ENCODE measurements at places on chromosomes 16 and 17.

GRCh38 chr17:43673516-43674323 lies 12.0 kb upstream of the MEOX1 start:
- peak; percentile 66 for DNase-seq

DNA sequence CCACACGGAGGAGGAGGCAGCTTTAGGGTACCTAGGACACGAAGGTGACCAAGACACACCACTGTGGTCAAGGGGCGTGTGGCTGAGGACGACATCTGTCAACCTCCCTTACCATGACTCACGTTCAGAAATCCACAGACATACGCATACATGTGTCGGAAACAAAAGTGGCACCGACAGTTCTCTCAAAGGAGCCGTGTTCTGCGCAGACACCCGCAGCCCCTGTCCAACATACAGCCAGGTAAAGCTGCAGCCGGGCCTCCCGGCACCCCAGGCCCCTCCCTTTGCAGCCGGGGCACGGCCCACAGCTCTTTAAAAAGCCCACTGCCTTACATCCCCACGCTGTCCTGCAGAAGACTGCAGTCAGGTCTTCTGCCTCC lies 40.5 kb upstream of the KLHDC4 start:
- peak; percentile 52 for DNase-seq

GRCh38 chr17:1490643-1491442 lies 1.6 kb downstream of the MYO1C start:
- DNase-seq, result peak; percentile 66

DNA sequence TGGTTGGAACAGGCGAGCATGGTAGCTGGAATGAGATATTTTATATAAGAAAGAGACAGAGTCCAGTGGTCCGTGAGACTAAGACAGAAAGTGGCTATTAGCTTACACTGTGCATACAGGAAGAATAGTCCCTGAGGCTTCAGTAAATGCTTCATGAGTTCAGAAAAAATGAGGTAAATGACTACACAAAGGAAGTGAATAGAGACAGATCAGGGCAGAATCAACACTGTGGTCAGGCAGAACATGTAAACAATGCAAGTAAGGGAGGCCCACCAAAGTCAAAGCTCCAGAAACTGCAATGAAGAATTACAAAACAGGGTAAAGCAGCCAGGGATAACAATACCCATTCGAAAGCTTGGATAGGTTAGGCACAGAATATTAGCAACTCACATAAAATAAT lies 4.8 kb downstream of the ABCA10 start:
- DNase-seq, result no peak

GRCh38 chr16:19287241-19287640 lies 1.7 kb downstream of the CLEC19A start:
- DNase-seq, result no peak

GRCh38 chr17:78883089-78883532 lies 19.9 kb downstream of the CEP295NL start:
- DNase-seq, result no peak

DNA sequence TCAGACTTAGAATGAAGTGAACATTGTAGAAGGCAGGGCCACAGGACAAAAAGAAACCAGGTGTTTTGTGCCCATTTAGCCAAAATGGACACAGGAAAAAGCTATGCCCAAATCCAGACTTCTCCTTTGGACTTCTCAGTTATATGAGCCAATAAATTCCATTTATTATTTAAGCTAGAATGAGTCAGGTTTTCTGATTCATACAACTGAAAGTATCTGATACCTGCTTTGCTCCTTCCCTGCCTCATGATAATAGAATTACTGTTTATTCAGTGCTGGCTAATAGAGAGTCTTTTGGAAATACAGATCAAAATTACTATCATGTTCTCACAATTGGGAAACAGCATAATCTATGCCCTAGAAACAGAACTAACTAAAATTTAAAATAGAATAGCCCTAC lies 8.7 kb upstream of the CPD start:
- no peak for DNase-seq

- DNase-seq, result no peak
These were observed 26.4 kb downstream of the GOSR1 start for GRCh38 chr17:30503558-30503957.

DNA sequence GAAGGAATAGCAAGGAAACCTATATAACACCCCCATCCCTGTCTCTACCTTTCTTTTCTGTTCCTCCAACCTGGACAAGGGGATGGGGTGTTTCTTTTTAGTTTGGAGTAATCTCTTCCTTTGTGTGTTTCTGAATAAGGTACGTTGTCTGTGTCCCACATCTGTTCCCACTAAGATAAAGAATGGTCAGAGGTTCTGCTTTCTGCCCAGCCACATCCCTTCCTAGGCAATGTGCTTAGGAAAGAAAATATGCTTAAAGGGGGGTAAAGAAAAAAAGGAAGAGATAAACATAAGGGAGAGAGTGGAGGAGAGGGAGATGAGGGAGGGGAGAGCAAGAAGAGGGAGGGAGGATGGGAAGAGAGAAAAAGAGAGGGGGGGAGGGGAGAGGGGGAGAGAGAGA lies 35.1 kb downstream of the SLC6A2 start:
- DNase-seq, result no peak

DNA sequence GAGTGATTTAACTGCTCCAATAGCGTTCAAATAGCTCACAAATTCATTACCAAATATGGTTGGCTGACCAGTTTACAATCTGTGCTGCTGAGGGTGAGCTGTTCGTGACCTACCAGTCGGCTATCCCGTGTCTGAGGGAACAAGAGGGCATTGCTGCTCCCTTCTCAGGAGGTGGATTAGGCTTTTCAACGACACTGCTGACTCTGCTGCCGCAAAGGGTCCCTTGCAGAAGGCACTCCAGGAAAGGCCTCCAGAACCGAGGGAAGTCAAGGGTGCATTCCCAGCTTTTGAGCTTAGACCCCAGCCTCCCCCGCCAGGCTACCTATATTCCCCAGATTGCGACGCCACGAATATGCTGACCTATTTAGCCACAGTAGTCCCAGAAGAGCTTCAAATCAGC lies 32.3 kb downstream of the GJC1 start:
- no peak for DNase-seq

DNA sequence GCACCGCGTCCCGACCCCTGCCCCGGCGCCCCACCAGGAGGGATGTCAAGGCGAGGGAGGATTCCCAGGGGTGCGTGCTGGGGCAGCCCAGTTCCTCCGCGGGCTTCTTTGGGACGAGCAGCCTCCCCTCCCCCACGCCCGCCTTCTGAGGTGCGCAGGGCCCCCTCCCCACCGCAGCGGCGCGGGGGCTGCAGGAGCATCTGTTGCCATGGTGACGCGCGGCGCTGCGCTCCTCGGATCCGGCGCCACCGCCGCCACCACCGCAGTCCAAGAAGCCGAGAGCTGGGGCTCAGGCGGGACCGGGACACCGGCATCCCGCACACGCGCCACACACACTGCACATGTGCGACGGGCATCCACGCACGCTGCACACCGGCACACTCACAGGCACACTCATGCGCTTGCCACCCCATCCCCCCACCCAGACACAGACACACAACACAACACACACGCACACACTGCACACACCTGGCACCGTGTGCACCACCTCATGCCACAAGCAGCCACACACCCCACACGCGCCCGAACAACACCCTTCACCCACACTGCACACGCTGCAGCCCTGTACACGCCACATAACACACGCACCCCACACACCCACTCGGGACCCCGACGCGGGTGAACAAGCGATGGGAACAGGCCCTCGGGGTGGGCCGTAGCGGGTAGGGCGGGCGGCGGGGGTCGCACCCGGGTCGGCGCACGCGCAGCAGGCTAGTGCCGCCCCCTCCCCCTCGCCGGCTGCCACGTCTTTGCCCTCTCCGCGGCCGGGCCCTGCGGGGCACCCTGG lies 17.0 kb downstream of the ENPP7 start:
- DNase-seq, result no peak

GRCh38 chr16:50712560-50712898 lies 19.1 kb downstream of the NOD2 start:
- DNase-seq, result no peak

- DNase-seq, result no peak
These were observed 26.4 kb downstream of the CFAP20 start for GRCh38 chr16:58102665-58103392.

DNA sequence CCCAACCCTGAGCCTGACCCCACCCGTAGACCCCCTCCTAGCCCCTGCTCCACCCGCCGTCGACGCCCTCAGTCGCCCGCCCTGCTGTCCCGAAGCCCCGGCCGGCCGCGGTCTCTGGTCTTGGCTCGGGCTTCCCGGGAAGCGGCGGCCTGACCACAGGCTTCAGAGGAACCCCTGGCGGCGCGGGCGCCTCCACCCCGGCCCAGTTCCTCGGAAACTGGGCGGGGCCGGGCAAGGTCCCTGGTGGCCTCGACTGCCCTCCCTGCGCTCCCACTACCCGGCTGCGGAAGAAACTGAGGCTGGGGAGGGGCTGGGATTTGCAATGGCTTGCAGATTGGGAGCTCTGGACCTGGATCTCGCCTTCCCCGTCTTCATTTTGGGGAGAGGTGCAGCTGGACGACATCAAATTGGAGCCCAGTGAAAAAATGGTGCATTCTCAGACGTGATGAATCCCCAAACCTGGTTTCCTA lies 692 bp upstream of the SOCS1 start:
- DNase-seq, result peak; percentile 59

DNA sequence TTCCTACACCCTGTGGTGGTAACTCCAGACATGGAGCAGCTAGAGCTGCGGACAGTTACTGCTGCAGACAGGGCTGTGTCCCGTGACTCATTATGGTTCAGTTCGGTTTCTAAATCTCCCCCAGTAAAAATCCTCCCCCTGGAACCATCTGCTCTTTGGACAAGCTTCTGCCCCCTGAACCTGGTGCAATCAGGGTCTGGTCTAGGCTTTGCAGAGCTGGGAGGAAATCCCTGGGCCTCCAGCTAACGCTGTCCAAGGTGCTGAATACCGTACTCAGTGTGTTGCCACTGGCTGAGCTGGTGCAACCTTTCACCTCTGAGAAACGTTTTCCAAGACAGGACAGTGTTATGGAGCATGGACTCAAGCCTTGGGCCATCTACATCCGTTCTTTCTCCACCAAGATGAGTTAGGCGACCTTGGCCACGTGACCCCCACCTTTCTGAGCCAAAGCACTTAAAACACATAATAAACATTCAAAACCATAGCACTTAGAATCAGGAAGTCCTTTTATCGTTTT lies 142.0 kb downstream of the CPPED1 start:
- peak; percentile 60 for DNase-seq

- DNase-seq, result no peak
These were observed 27.8 kb downstream of the SLC6A4 start for GRCh38 chr17:30207655-30208054.

- no peak for DNase-seq
These were observed 5.3 kb upstream of the FOXN1 start for GRCh38 chr17:28500712-28501379.

GRCh38 chr17:56870081-56870651 lies 36.2 kb downstream of the DGKE start:
- no peak for DNase-seq

DNA sequence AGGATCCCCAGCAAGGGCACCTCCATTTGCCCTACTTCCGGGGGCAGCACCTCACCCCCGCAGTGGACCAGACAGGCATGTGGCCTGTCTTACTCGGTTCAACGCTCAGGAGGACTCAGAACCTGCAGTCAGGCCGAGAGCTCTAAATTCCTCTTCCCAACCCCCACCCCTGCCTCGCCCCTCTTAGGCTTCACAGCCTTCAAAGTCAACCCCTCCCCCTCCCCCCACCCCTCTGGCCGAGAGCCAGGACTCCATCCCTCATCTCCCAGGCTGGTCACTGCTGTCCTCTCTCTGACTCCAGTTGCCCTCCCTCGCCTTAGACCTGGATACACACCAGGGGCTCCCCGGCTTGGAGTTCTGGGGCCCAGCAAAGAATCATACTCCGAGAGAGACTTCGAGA lies 8.1 kb upstream of the HS3ST6 start:
- DNase-seq, result no peak

DNA sequence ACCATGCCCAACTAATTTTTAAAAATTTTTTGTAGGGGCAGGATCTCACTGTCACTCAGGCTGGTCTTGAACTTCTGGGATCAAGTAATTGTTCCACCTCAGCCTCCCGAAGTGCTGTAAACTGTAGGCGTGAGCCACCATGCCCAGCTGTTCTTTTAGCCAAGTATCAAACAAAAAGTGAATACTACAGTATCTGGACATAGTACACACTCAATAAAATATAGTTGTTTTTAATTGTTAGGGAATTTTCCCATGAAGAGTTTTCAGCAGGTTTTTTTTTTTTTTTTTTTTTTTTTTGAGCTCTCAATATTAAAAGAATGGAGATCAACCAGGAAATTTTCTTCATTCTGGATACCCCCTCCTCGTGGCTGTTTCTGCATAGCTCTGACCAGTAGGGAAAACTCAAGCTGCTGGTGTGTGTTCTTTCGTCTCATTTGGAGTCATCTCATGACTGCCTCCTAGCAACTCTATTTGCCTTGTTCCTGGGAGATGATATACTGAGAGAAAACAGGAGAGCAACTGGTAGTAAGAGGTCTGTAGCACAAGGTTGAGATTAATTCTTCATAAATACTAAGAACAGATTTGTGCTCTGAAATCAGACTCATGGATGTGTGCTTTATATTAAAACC lies 16.5 kb upstream of the PHAF1 start:
- DNase-seq, result no peak

DNA sequence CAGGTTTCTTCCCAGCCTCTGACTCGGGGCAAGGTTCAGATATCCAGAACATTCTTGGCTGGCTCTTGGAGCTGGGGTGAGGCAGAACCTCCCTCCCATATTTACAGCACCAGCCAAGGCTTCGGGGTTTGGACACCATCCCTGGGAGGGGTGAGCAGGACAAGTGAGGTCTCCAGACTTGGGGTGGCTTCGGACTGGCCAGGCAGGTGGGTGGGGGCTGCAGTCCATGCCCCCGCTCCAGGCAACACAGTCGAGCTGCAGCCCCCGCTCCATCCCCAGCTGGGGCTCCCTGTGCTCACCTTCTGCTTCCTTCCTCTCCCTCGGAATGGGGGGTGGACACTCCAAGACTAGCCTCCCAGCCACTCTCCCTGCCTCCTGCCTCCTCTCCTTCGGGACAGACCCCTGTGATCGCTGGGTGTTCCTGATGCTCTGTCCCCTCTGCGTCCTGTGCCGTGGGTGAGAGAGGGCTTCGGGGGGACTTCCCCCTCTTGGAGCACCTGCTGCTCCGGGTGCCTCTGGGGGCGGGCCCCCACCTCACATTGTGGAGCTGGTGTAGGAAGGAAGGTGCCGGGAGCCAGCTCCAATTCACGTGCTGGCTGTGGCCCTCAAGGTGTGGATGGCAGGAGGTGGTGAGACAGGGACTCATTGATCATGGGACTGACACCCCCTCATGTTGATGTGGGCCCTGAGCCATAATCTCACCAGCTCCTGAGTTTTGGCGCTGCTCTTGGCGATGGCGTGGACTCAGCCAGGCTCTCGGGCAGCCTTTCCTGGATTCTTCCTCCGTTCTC lies 189.2 kb downstream of the SEC14L1 start:
- no peak for DNase-seq

- DNase-seq, result no peak
These were observed 110.4 kb downstream of the MAP2K6 start for GRCh38 chr17:69524854-69525253.

GRCh38 chr17:53979991-53980390 lies 157.3 kb downstream of the KIF2B start:
- no peak for DNase-seq

Measured in urothelium cell line (cell line).